ENCODE measurements at places on chromosomes 6 and 20.

DNA sequence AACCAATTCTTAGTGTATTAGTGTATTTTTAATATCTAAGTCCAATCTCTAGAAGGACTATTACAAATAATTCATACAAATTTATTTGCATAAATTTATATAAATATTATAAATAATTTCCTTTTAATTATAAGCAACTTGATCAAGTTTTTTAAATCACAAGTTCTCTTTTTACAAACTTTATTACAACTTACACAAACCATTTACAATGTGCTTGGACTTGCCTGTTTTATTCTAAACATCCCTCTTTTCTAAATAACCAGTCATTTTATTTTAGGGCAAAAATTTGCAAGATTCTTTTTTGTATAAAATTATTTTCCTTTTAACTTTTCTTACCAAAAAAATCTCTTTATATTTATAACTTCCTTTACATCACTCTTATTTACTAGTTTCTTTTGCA is 83.5 kb upstream of the SYNCRIP start:
- DNase-seq = no peak

DNA sequence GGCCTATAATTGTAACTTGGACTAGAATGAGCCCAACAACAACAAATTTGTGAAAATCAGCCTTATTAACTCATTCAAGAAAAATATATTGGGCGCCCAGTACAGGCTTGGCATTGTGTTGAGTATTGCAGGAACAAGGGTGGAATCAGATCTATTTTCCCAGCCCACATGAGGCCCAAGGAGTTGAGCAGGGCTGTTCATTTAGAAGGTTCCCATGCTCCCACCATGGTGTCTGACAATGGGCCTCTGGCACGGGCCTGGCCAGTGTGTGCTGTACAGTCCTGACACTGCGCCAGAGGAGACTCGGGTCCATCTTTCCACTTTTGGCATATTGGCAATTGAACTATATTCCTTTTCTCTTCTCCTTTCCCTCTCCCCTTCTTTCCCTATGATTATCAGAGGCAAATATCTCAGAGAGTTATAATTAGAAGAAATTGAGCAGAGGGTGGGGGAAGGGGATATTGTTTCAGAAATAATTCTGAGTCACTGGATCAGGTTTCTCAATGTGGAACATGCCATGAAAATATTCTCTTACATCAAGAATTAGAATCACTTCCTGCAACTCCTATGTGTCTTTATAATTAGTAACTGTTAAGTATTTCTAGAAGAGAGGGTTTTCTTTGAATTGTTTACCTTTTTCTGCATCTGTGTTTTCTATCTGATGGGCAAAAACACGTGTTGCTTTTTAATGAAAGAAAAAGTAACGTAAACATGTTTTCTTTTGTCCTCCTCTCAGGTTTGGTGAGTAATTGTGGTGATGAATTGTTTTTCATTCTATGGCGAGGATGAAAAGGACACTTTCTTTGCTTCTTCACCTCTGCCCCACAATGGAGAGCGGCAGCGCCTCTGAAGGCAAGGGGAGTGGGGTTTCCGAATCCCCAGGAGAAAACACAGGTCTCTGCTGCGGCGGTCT is 209.4 kb downstream of the FOXA2 start:
- no peak for DNase-seq

- no peak for DNase-seq
These were observed 40.6 kb upstream of the BMP6 start for GRCh38 chr6:7685276-7685675.

DNA sequence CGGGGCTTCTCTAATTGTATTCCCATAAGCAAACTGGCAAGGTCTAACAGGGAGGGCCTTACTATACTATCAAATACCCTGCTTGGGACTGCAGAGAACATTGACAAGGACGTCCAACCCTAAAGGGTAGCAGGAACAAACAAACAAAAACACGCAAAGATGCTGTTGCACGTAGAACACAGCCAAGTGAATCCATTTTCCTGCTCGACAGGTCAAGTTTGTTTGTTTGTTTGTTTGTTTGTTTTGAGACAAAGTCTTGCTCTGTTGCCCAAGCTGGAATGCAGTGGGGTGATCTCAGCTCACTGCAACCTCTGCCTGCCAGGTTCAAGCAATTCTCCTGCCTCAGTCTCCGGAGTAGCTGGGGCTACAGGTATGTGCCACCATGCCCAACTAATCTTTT is 91.3 kb downstream of the ZMYND8 start:
- DNase-seq = no peak

DNA sequence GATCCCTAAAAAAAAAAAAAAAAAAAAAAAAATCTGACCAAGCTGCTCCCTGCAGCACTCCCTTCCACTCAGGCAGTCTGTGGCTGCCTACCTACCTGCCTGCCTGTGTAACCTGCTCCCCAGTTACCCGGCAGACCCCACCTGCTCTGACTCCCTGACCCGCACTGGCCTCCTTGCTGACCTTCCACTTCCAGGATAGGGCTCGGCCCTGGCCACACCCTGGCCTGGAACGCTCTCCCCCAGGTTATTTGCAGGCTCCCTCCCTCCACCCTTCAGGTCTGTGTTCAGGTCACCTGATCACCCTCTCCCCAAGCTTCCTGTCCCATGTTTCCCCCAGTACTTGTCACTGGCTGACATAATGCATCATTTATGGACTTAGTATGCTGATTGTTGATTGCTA is 134.3 kb downstream of the SLC23A2 start:
- no peak for DNase-seq

DNA sequence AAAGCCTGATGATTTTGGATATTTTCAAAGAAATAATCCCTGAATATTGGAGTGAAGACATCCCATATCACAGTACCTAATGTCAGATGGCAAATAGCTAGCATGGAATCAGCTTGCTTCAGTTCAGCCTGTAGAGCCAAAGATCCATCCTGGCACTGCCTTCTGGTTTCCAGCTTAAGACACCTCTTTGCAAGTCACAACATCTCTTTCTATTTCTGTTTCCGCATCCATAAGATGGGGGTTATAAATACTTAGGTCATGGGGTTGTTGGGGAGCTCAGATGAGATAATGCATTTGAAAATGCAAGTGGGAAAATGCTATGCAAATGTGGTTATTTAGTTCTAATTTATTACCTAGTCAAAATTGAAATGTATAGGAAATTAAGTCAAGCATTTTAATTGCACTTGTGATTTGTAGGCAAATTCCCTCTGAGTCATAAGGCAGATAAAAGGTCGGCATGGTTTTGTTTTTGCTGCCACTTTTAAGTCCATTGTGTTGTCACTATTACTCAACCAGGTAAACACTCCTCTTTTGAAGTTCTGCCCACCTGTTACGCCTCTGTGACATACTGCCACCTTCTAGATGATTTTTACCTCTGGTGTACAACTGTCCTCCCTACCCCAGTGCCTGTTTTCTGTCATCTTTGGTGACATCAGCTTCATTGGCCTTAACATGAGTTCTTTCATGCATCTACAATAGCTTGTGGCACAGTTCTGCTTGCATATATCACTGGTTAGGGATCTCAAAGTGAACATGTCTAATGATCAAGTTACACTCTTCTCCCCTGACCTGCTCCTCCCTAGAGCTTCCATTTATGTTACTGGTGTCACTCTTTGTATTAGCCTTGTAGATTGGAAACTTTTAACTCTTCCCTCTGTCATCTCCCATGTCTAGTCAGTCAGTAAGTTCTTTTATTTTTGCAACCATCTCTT is 96.6 kb downstream of the CDKAL1 start:
- no peak for DNase-seq

- DNase-seq = no peak
These were observed 3.3 kb downstream of the TM9SF4 start for GRCh38 chr20:32112841-32113240.

Data from naive thymus-derived CD4-positive, alpha-beta T cell (primary cell).